ENCODE measurements at places on chromosomes 7 and 10. TPM values are rescaled to one million over a fixed set of nuclear protein-coding genes. Genes with fewer than 3 reads are reported as not detected.
A peak's percentile ranks its signal among the peaks of the same experiment; 100 is the strongest.

- no peak for DNase-seq
Measured at GRCh38 chr7:18393465-18394118, 102.0 kb upstream of the HDAC9 start.

DNA sequence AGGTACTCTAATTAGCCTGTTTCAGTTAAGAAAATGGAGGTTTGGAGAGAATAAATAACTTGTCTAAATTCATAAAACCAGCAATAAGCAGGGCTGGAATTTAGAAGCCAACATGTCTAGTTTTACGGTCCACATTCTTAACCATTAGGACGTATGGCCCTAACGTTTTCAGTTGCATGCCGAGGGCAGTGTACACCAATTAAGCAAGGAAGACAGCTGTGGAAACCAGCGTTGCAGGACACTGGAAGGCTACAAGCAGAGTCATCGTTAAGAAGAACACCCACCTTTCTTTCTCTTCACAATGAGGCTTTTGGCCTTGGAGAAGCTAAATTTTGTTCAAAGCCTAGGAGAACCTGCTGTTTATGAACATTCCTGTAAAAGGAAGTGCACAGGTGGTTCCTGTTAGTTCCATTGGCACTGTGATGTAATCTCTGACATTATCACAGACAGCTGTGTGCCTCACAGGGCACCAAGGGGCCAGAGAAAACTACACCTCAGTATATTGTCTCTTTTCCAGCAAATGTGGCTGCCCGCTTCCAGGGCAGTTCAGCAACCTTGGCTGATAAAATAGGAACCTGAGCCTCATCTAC, 21.0 kb downstream of the MPP7 start:
- DNase-seq = no peak

GRCh38 chr10:3107426-3107961, 40.1 kb downstream of the PFKP start:
- DNase-seq = no peak

DNA sequence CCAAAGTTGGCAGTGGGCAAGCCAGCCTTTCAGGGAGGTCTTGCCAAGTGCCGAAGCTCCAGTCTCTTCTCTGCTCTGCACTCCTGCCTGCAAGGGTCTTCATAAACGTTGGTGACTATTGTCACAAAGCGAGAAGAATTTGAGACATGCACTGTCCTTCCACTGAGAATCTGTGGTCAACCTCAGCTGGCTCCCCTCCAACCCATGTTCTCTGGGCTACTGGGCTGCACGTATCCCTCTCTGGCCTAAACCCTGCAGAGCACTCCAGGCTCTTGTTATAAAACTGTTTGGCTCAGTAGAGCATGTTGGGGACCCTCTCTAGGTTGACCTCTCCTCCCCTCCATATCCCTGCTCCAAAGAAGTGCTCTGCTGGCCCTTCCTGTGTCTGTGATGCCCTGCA, 260.4 kb upstream of the NFE2L3 start:
- no peak for DNase-seq

GRCh38 chr10:98957801-98958200, 277.9 kb downstream of the HPSE2 start:
- DNase-seq = no peak

- DNase-seq = peak; percentile 94
Measured at GRCh38 chr7:100604028-100604975, 2.1 kb downstream of the PCOLCE start.

GRCh38 chr7:24434972-24435371, 138.3 kb upstream of the PALS2 start:
- DNase-seq = no peak

DNA sequence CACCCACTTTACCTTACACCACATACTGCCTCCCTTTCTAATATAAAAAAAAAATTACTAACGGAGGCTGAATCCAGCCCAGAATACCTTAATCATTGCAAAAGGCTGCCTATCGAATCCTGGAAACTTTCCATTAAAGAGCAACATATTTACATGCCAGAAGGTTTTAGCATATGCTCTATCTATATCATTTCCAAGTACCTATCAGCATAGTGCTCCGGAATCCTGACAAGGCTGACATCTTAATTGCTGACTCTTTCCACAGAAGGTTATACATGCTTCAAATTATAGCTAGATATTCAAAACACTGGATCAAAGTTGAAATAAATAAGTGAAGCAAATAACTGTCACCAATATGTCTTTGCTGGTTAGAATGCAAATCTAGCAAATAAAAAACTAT, 170.9 kb upstream of the CDK1 start:
- no peak for DNase-seq

- DNase-seq = no peak
Measured at GRCh38 chr10:110637558-110638053, 6.5 kb upstream of the RBM20 start.

DNA sequence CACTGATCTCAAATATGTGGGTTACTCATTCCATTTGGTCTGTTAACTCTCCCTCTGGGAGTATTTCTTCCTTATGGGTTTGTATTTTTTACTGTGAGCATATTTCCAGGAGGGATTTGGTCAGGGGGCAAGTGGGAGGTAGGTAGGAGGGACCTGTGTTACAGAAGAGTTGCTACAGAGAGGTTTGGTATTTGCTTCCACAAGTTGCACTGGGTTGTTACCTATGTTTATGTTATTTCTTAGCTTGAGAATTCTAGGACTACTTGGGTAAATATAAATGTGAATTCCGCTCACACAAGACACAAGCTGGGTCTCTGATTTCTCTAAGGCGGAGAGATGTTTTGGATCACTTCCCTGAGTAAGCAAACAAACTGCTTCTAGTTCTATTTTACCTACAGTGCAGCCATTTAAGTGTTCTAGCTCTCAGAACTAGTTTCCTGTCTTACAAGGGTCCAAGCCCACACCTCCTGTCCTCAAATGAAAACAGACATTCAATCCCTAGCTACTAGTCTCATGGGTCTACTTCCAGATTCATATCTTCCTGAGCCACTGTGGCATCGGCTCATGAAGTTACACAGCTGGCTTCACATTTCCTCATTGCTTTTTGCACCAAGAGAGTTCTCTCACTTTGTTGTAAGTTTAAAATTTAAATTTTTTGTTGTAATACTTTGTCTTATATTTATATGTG, 75.4 kb upstream of the PPP1R3C start:
- DNase-seq = no peak

DNA sequence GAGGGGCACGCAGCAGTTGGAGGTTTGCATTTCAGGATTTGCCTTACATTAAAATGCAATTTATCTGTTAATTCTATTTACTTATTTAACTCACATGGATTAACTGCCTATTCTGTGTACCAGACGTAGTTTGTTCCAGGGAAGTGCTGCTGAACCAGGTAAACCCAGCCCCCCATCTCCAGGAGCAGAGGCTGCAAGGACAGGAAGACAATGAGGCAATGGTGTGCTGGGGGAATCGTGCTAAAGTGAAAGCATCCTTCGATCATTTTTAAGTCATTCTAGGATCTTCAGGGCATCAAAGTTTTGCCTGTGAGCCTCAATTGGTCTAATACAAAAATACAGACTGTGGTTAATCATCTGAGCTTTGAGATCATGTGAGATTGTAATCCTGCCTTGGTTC, 166.4 kb downstream of the DNAJB6 start:
- peak; percentile 2 for DNase-seq

- DNase-seq = peak; percentile 92
Measured at GRCh38 chr7:28955718-28956607, 2.2 kb downstream of the TRIL start.

- DNase-seq = peak; percentile 43
Measured at GRCh38 chr7:45589915-45590678, 15.9 kb downstream of the ADCY1 start.

DNA sequence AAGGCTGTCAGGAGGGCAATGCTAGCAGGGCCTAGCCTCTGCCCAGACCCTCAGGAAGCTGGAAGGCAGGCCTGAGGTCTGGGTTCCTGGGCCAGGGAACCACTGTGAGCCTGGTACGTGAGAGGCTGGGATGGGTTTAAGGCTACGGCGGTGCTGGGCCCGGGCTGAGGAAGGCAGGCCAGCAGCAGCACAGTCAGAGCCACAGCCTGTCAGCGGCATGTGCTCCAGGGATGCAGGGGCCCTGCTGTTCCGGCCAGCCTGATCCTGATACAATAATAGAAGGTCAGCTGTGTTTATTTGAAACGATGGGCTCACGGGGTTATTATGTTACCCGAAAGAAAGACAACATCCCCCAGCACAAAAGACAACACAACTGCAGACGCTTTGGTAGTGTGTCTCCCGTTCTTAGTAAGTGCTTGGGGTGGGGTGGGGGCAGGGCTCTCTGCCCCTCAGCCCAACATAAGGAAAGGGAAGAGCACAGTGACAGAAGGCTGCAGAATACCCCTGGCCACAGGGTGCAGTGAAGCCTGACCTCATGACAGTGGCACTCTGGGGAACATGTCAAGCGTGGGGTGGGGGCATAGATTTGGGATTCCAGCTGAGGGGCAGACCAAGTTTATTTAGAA, 95.0 kb downstream of the COL13A1 start:
- DNase-seq = no peak

DNA sequence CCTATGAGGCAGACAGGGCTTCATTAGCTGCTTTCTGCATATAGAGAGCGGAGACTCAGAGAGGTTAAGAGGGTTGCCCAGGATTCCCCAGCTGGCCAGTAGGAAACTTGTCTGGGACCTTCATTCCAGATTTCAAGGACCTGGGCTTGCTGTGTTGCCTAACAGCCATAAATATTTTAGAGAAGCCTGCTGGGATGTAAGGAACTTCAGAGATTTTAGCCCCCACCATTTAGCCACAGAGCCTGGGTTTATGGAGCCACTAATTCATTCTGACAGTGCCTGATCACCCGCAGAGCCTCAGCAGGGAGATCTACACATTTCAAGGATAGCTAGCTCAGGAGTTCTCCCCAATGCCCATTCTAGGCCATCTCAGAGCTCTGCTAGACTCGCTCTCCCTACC, 56.6 kb upstream of the TRUB1 start:
- DNase-seq = no peak

- DNase-seq = no peak
Measured at GRCh38 chr7:102992938-102993717, 80.3 kb downstream of the LRRC17 start.

- peak; percentile 81 for DNase-seq
Measured at GRCh38 chr10:49751636-49752510, 10.2 kb downstream of the OGDHL start.

GRCh38 chr7:11737723-11738122, 94.3 kb downstream of the THSD7A start:
- no peak for DNase-seq

DNA sequence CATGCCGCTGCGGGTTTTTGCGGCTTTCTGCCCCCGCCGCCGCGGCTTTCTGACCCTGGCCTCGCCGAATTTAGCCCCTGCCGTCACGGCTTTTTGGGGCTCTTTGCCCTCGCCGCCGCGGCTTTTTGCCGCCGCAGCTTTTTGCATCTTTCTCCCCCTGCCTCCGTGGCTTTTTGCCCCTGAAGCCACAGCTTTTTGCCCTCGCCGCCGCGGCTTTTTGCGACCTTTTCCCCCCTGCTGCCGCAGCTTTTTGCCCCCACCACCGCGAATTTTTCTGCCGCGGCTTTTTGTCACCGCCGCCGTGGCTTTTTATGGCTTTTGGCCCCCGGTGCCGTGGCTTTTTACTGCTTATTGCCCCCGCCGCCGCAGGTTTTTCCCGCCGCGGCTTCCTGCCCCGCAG, 636.5 kb downstream of the ZNF716 start:
- DNase-seq = no peak

DNA sequence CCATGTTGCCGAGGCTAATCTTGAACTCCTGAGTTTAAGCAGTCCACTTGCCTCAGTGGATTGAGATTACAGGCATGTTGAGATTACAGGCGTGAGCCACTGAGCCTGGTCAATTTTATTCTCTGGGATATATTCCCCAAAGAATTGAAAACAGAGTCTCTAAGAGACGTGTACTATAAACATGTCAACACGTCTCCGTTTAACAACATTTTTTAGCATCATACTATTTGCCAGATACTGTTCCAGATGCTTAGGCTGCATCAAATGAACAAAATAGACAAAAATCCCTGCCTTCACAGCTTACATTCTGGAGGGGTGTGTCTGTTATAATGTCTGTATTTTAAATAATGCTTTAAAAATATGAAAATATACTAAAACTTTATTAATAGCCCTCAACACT, 54.1 kb upstream of the PRKG1 start:
- no peak for DNase-seq

DNA sequence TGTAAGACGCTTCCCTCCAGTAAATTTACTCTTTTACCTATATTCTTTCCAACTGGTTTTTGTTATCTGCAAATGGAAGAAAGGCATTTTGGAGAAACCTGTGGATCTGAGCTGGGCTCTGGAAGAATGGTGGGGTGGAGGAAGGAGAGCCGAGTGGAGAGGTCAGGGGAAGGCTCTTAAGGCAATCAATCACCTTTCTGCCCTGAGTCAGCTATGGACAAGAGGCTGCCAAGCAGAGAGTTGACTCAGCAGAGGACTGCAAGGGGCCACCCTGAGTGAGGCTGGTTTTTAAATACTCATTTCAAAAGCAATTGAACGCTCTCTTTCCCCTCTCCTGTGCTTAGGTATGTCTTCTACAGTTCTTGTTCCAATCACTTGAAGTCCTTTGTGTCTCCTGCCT, 81.8 kb downstream of the SPAG6 start:
- no peak for DNase-seq

DNA sequence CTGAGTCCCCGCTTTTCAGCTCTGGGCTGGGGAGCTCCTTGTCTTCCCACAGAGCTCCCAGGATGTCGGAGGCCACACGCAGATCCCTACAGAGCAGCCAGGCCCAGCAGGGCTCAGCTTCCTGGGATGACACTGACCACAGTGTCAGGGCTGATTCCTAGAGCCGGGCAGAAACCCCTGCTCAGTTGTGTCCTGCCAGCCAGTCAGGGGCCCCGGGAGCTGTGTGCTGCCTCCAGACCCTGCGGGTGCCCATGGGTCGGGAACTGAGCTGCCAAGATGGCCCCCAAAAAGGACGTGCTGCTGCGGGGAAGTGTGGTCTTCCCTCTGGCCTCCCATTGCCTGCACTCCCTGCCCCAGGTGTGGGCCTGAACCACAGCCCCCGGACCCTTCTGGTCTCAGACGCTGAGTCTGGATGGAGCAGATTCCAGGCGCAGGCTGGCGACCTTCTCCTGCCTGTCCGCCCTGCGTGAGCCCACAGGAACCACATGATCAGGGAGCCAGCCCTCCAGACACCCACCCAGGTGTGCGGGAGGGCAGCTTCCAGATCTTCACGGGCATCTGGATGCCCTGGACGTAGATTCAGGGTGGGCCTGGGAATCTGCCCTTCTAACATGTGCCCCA, 217.4 kb downstream of the MAD1L1 start:
- peak; percentile 76 for DNase-seq

DNA sequence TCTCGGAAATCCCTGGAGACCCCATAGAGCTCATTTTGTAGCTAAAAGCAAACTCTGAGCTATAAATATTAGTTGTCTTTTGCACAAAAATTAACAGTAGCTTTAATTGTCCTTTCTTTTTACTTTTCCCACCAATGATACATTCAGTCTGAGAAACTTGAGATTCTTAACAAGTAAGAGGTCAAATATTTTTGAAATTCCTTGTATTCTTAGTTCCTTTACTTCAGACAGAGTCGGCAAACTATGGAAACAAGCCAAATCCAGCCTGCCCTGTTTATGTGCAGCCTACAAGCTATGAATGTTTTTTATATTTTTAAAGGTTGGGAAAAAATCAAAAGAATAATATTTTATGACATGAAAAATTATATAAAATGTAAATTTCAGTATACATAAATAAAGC, 146.6 kb downstream of the CTNNA3 start:
- no peak for DNase-seq

Gene LOXL4
- 39.6 TPM for total RNA-seq

Gene ZNF746
- total RNA-seq = 19.9 TPM

Gene ADGRA1
- not detected for total RNA-seq

Gene KNDC1
- total RNA-seq = 0.13 TPM

Gene NXPH1
- total RNA-seq = not detected

Gene NODAL
- total RNA-seq = not detected

Gene PTF1A
- not detected for total RNA-seq

Gene TBL2
- total RNA-seq = 36.9 TPM

Gene CDH23
- total RNA-seq = 9.7 TPM
